Karpas-422 (cell line): ENCODE measurements at places on chromosomes 16 and 17.

- no peaks in the 10 kb centered on the region for H3K4me1 ChIP-seq
- no peak overlapping the region for H3K4me3 ChIP-seq
- DNase-seq = peak; percentile 73
Measured at GRCh38 chr16:83926726-83927397, 26.2 kb upstream of the OSGIN1 start.

DNA sequence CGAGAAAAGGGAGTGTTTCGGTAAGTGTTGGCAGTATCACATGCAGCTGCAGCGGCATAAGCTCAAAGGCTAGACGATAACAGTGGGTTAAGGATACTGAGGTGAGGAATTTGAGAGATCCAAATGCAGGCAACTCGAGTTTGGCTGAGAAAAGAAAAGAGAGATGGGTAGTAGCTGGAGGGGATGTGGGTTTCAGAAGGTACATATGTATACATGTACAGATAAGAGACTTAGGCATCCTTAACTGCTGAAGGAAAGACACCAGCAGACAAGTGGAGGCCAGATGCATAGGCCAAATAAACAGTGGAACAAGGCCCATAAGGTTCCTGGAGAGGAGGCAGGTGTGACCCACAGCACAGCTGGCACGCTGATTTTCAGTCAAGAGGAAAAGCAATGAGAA lies 86.6 kb upstream of the NETO2 start:
- H3K27ac ChIP-seq = no peak overlapping the region
- no peaks in the 10 kb centered on the region for H3K4me1 ChIP-seq
- no peaks in the 10 kb centered on the region for H3K27me3 ChIP-seq
- no peak for DNase-seq
- H3K4me3 ChIP-seq = no peak overlapping the region

GRCh38 chr16:67413978-67414911 lies 2.0 kb downstream of the ZDHHC1 start:
- H3K27ac ChIP-seq = no peak overlapping the region
- DNase-seq = no peak
- H3K4me3 ChIP-seq = no peak overlapping the region
- H3K4me1 ChIP-seq = no peaks in the 10 kb centered on the region

DNA sequence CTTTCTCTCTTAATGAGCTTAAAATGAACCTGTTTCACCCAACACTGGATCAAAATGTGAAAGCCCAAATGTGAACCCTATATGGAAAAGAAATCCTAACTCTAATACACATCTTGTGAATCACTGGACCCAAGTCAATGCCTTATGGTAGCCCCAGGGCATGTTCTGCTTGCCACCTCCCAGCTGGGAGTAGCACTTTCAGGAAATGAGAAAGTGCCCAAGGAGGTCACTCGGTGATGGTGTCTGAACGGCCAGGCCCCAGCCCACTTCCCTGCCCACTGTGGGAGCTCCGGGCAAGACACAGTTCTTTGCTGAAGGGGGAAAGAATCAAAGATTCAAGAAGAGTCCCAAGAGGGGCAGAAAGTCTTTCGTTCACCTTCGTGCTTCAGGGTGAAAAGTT lies 46.1 kb downstream of the GTF3C1 start:
- H3K4me3 ChIP-seq = no peak overlapping the region
- H3K27me3 ChIP-seq = no peaks in the 10 kb centered on the region
- peaks cover 22% of the 10 kb centered on the region; the same call in 1 of the 2 replicates for H3K36me3 ChIP-seq
- no peaks in the 10 kb centered on the region for H3K4me1 ChIP-seq

DNA sequence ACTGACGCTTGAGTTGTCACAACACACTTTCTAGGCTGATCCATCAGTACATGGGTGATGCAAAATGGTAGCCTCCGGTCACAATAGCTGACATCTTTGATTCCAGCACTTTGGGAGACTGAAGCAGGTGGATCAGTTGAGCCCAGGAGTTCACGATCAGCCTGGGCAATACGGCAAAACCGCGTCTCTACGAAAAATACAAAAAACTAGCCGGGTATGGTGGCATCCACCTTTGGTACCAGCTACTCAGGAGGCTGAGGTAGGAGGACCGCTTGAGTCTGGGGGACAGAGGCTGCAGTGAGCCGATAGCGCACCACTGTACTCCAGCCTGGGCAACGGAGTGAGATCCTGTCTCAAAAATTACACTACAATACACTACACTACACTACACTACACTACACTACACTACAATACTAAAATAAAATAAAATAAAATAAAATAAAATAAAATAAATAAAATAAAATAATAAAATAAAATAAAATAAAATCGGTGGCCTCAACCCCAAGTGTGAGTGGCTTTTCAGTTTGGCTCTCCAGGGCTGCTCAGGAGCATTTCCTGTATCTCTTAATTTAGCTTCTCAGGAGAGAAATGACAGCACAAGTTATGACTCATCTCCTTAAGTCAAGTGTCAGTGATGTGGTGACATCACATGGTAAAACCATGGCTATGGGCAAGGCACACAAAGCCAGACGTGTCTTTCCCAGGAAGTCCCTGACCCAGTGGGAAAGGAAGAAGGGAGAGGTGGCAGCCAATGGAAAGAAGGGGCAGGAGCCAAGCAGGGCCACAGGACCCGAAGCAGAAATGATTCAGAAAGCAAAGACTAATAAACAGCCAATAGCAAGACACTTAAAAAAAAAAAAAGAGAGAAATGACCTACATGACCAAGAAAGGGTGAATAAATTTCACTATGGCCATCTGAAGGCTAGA lies 75.3 kb upstream of the TBC1D3K start:
- peaks cover 10% of the 10 kb centered on the region for H3K4me1 ChIP-seq
- H3K27me3 ChIP-seq = no peaks in the 10 kb centered on the region
- no peaks in the 10 kb centered on the region for H3K36me3 ChIP-seq
- H3K4me3 ChIP-seq = no peak overlapping the region

DNA sequence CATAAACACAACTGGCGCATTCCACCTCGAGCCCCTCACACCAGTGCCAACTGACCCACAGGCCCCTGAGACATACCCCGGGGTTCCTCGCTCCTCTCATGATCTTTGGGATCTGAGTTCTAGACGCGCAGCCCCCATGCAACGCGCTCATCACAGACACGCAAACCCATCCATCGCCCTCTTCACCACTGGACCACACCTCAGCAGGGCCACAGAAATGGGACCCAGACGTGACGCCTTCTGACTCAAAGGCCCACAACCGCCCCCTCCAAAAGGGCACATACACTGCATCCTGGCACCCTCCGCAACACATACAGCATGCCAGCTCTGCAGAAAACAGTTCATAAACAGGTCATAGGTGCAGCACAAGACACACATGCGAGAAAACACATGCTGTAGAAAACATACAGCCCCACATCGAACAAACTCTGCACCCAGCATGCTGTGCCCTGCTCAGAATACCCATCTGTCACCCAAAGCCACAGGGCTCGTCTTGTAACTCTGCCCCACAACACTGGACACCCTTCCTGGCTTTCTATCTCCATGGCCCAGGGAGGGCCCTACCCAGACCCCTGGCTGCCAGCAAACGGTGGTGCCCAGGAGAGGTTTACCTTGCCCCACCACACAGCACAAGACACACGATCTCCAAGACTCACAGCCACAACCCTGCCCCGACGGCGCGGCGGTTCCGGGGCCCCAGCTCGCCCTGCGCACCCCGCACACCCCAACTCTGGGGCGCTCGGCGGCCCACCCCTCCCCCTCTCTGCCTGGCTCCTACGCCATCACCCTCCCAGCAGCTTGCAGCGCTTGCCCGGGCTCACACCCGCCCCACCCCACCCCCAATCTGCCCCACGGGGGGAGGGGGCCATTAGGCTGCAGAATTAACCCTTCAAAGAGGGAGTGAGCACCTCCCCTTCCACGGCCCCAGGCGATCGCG lies 887 bp downstream of the ZBTB4 start:
- DNase-seq = peak; percentile 71
- H3K27me3 ChIP-seq = no peaks in the 10 kb centered on the region
- no peaks in the 10 kb centered on the region for H3K36me3 ChIP-seq
- peak overlapping the region; percentile 84 for H3K4me3 ChIP-seq
- H3K4me1 ChIP-seq = peaks cover 26% of the 10 kb centered on the region

DNA sequence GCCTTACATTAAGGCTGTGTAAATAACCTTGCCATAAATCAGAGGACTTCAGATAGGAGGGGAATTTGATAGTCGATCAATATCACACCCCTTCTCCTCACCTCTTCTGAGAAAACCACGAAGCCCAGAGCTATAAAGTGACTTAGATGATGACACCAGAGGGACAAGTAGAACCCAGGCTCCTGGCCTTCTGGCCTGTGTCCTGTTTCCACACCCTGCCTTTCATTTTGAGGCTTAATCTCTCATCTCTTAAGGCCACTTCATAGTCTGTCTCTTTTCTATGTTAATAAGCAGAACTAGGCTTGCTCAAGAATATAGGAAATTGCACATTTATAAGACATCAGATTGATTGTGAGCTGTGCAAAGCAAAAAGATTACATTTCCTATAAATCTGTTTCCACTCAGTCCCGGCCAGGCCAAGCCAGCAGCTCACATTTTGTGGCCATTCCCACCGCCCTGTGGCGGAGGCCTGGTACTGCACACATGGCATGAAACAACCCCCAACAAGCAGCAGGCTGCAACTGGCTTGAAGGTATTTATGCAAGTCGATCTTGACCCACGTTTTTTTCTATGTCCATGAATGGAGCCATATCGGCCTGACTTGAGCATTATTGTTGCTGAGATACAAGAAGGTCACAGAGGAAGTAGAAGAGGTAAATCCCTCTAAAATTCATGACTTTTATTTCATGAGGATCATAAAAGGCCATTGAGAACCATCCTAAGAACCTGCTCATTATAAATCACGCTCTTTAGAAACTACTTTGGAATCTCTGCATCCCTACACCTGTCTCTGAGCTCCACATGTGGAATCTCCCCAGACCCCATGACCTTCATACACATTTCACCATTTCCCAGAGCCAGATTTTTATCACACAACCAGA lies 93.7 kb downstream of the PMP22 start:
- H3K4me1 ChIP-seq = no peaks in the 10 kb centered on the region
- H3K36me3 ChIP-seq = no peaks in the 10 kb centered on the region
- peak; percentile 78 for DNase-seq
- H3K27ac ChIP-seq = no peak overlapping the region

DNA sequence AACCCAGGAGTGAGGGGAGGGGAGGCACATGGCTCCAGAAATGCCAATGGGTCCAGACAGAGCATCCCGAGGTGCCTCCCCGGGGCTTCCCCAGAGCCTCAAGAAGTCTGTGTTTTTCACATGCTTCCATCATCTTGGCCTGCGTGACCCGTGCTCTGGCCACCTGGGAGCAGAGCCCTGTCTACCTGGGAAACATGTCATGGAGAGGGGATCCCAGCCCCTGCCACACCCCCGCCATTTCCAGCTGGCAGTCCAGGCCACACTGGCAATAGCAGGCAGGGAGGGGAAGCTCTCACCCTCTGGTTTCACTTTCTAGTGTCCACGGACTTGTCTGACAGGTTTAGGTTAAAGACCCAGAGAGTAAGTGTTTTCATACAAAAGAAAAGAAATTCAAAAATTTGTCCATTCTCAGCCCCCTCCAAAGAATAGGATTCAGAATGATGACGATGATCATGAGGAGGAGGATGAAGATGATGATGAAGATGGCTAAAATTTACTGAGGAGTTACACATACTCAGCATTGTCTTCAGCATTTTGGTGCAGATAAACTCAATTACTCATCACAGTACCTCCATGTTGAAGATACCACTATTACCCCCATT lies 9.0 kb downstream of the SMIM5 start:
- H3K36me3 ChIP-seq = no peaks in the 10 kb centered on the region
- H3K4me3 ChIP-seq = no peak overlapping the region
- no peaks in the 10 kb centered on the region for H3K4me1 ChIP-seq
- no peaks in the 10 kb centered on the region for H3K27me3 ChIP-seq
- H3K27ac ChIP-seq = no peak overlapping the region
- no peak for DNase-seq

DNA sequence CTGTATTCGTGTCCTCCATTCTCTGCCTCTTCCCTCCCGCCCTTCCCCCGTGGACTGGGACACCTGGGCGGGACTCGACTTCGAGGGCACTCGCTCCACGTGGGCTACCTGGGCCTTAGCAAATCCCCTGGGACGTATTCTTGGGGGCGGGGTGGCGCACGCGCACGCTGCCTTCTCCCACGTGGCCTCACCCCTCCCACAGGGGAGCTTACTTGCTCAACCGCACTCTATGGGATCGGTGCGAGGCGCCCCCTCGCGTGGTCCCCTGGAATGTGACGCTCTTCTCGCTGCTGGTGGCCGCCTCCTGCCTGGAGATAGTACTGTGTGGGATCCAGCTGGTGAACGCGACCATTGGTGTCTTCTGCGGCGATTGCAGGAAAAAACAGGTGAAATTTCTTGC lies 3.5 kb downstream of the VMO1 start:
- no peaks in the 10 kb centered on the region for H3K36me3 ChIP-seq
- DNase-seq = no peak
- H3K4me1 ChIP-seq = no peaks in the 10 kb centered on the region
- H3K4me3 ChIP-seq = no peak overlapping the region
- H3K27me3 ChIP-seq = no peaks in the 10 kb centered on the region
- H3K27ac ChIP-seq = no peak overlapping the region

GRCh38 chr17:30790279-30790678 lies 34.2 kb downstream of the CRLF3 start:
- no peak for DNase-seq
- no peak overlapping the region for H3K4me3 ChIP-seq
- H3K4me1 ChIP-seq = peaks cover 6% of the 10 kb centered on the region

DNA sequence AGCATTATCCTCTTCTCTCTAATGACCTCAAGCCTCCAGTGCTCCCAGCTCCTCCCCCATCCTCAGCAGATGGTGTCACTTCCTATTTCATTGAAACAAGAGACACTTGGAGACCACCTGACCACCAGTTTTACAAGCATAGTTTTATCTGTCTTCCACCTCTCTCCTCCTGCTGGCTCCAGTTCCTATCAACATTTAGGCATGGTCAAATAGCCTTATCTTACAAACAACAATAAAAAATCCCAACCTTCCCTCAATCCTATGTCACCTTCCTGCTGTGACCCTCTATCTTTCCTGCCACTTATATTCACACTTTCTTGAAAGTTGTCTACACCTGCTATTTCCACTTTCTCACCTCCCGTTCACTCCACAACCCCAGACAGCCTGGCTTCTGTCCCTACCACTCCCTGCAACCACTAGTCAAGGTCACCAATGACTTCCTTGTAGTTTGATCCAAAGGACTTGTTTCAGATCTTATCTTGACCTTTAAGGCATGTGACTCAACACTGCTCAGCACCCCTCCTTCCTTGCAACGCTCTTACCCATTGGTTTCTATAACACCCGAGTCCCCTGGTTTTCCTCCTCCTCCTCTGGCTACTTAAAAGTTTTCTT lies 4.3 kb upstream of the NTN1 start:
- H3K27ac ChIP-seq = no peak overlapping the region
- H3K27me3 ChIP-seq = peaks cover 4% of the 10 kb centered on the region; the same call in 1 of the 2 replicates
- no peaks in the 10 kb centered on the region for H3K36me3 ChIP-seq
- DNase-seq = no peak

GRCh38 chr17:75077072-75077495 lies 10.7 kb upstream of the SLC16A5 start:
- no peaks in the 10 kb centered on the region for H3K36me3 ChIP-seq
- H3K27me3 ChIP-seq = no peaks in the 10 kb centered on the region
- no peak overlapping the region for H3K27ac ChIP-seq
- peaks cover 14% of the 10 kb centered on the region for H3K4me1 ChIP-seq
- H3K4me3 ChIP-seq = peak overlapping the region; percentile 62; the same call in 1 of the 2 replicates
- DNase-seq = no peak

GRCh38 chr17:39114723-39115122 lies 36.7 kb downstream of the PLXDC1 start:
- H3K36me3 ChIP-seq = no peaks in the 10 kb centered on the region
- peaks cover 22% of the 10 kb centered on the region for H3K4me1 ChIP-seq

GRCh38 chr17:67546578-67547527 lies 169.8 kb downstream of the PITPNC1 start:
- H3K27me3 ChIP-seq = no peaks in the 10 kb centered on the region
- no peak overlapping the region for H3K27ac ChIP-seq
- H3K36me3 ChIP-seq = no peaks in the 10 kb centered on the region
- no peak overlapping the region for H3K4me3 ChIP-seq
